Cardiac atrium fibroblast (primary cell): ENCODE measurements at places on chromosomes 16 and 17. TPM values are rescaled to one million over a fixed set of nuclear protein-coding genes. Genes with fewer than 3 reads are reported as not detected.

KRTAP4-3 gene
- total RNA-seq: not detected in 2 replicates

CD19 gene
- 1.3 TPM in 1 of 2 replicates, not detected in the other for total RNA-seq

EIF3CL gene
- total RNA-seq: 104 and 153 TPM in 2 replicates

NOXO1 gene
- total RNA-seq: 0.32 TPM in 1 of 2 replicates, not detected in the other

NHLRC4 gene
- total RNA-seq: 2.2 and 6.5 TPM in 2 replicates

HNF1B gene
- 0.54 TPM in 1 of 2 replicates, not detected in the other for total RNA-seq

NPB gene
- 6.6 TPM in 1 of 2 replicates, not detected in the other for total RNA-seq

EVI2B gene
- total RNA-seq: 0.18 TPM in 1 of 2 replicates, not detected in the other

OR1F1 gene
- total RNA-seq: not detected in 2 replicates

SAMD14 gene
- 2.3 and 8.9 TPM in 2 replicates for total RNA-seq

KRT33B gene
- total RNA-seq: not detected in 2 replicates

NPIPA3 gene
- total RNA-seq: not detected in 2 replicates

SP2 gene
- total RNA-seq: 0.54 and 2.1 TPM in 2 replicates

SDR42E1 gene
- not detected in 2 replicates for total RNA-seq

SIRT7 gene
- 13.1 and 14.3 TPM in 2 replicates for total RNA-seq

MEIOB gene
- total RNA-seq: 0.18 TPM in 1 of 2 replicates, not detected in the other

TMEM98 gene
- 92.2 and 121 TPM in 2 replicates for total RNA-seq

CACNG5 gene
- not detected in 2 replicates for total RNA-seq

ABCC11 gene
- total RNA-seq: not detected in 2 replicates

HBM gene
- total RNA-seq: not detected in 2 replicates

PRDM7 gene
- total RNA-seq: not detected in 2 replicates

KRTAP17-1 gene
- total RNA-seq: not detected in 2 replicates

ZNF469 gene
- total RNA-seq: 7.0 and 10.0 TPM in 2 replicates

RNU2-1 gene
- not detected in 2 replicates for total RNA-seq

SCNN1B gene
- not detected in 2 replicates for total RNA-seq

GFAP gene
- total RNA-seq: not detected in 2 replicates

BEAN1 gene
- total RNA-seq: 0.49 and 5.6 TPM in 2 replicates

ZNF48 gene
- 3.7 and 7.6 TPM in 2 replicates for total RNA-seq

TNFRSF17 gene
- total RNA-seq: not detected in 2 replicates

CEP112 gene
- 4.9 and 15.7 TPM in 2 replicates for total RNA-seq

LRRC37A gene
- total RNA-seq: 1.5 and 3.8 TPM in 2 replicates

HS3ST2 gene
- total RNA-seq: not detected in 2 replicates

SHCBP1 gene
- 6.7 and 6.8 TPM in 2 replicates for total RNA-seq

CCT6B gene
- total RNA-seq: 0.54 and 2.4 TPM in 2 replicates

CSH2 gene
- total RNA-seq: not detected in 2 replicates

CDH3 gene
- 0.16 TPM in 1 of 2 replicates, not detected in the other for total RNA-seq

CMTM2 gene
- not detected in 2 replicates for total RNA-seq

IL17C gene
- total RNA-seq: not detected in 2 replicates

HOXB6 gene
- total RNA-seq: not detected in 2 replicates

KRT15 gene
- total RNA-seq: 9.6 TPM in 1 of 2 replicates, not detected in the other

C16orf89 gene
- 1.5 and 5.1 TPM in 2 replicates for total RNA-seq

HEATR9 gene
- total RNA-seq: not detected in 2 replicates

SLC6A2 gene
- not detected in 2 replicates for total RNA-seq

BORCS6 gene
- 4.2 and 9.4 TPM in 2 replicates for total RNA-seq

CPSF4L gene
- total RNA-seq: not detected in 2 replicates

MYCBPAP gene
- not detected in 2 replicates for total RNA-seq

PLLP gene
- total RNA-seq: not detected in 2 replicates

ABCA6 gene
- 53.5 and 73.7 TPM in 2 replicates for total RNA-seq

GRAPL gene
- 1.9 TPM in 1 of 2 replicates, not detected in the other for total RNA-seq

NGFR gene
- total RNA-seq: 0.81 and 2.7 TPM in 2 replicates
